ENCODE measurements at places on chromosomes 12 and 14.

GRCh38 chr14:58901826-58902225 is 264.1 kb downstream of the DACT1 start:
- no peak for DNase-seq

- no peak for DNase-seq
Measured at GRCh38 chr12:14773685-14774073, 29.6 kb downstream of the WBP11 start.

GRCh38 chr14:23624830-23625404 is 11.2 kb upstream of the DHRS2 start:
- no peak for DNase-seq

DNA sequence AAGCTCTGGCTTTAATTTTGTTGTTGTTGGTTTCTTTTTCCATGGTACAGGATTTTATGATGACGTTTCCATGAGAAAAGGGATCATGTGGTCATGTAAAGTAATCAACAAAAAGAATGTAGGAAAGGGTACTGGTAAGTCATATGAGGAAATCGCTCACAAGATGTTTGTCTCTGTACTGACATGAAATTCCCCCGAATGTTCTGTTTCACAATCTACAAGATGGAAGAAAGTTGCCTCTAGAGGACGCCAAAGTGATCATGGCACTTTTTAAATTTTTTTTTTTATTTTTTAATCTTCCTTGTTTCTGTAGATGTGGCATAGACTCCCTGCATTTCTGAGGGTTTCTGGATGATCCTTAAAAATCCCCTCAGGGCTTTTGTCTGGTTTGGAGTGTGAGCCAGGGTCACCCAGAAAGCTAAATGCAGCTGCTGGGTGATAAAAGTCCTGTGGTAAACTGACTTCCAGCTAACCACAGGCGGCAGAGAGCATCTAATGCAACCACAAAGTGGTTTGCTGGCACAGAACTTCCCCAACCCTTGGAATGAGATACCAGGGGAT is 393.5 kb downstream of the CCDC91 start:
- no peak for DNase-seq

DNA sequence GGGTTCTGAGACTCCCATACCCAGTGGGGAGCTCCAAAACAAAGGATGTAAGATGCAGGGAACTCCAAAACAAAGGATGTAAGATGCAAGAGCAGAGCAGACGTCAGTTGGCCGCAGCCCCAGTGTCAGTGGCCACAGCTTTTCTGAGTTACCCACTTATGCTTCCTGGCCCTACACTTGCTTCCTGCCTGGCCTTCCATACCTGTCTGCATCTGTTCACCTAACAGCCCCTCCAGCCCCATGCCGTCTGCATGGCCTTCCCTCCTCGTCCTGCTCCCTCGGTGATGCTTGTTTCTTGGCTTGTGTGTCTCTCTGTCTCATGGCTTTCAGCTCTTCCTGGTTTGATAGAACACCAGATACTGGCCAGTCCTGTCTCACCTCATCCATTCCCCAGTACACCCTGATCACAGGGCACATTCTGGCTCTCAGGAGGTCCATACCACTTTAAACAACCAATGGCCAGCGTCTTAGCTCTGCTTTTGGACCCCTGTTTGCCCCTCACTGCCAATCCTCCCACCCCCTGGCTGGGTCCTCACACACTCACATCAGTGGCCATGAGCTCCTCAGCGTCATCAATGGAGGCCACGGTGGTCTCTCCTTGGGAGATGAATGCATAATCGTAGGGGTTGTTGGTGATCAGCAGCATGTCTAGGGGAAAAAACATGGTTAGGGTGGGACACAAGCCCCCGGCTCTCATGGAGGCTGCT is 5.3 kb downstream of the MYH7 start:
- DNase-seq = no peak

- no peak for DNase-seq
Measured at GRCh38 chr12:92253301-92253700, 107.7 kb upstream of the BTG1 start.

- DNase-seq = no peak
Measured at GRCh38 chr12:50992819-50993218, 33.4 kb downstream of the SLC11A2 start.

DNA sequence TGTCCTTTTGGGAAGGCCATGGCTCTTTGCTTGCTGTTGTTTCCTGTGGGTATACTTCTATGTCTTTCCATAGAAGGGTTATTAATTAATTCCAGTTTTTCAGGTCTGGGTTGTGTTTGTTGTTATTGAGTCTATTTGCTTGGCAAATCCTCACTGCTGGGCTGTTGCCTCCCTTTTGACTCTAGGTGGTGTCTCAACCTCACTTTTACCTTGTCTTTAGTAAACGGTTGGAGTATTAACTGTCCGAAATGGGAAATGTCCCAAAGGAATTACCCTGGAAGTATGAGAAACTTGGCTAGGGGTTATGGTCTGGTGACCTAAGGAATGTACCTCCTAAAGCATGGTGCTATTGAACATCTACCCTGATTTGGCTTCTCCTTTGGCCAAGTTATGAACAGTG is 16.7 kb downstream of the PRH1 start:
- DNase-seq = no peak

DNA sequence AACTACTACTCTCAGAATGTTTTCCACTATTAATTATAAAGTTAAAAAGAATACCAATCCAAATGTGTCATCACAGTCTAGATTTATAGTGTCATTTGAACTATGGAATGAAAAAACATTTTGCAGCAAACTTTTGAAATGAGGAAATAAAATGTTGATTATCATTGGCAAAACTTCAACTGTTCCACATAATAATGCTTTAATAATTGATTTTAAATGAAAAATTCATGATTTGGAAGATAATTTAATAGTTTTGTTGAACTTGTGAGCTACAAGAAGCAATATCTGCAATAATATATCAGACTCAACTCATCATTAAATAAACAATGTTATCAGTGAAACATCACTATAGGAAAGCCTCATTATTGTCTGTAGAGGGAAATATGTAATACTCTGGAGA is 48.2 kb upstream of the DCN start:
- no peak for DNase-seq

- DNase-seq = no peak
Measured at GRCh38 chr14:92637228-92637627, 111.2 kb downstream of the LGMN start.

DNA sequence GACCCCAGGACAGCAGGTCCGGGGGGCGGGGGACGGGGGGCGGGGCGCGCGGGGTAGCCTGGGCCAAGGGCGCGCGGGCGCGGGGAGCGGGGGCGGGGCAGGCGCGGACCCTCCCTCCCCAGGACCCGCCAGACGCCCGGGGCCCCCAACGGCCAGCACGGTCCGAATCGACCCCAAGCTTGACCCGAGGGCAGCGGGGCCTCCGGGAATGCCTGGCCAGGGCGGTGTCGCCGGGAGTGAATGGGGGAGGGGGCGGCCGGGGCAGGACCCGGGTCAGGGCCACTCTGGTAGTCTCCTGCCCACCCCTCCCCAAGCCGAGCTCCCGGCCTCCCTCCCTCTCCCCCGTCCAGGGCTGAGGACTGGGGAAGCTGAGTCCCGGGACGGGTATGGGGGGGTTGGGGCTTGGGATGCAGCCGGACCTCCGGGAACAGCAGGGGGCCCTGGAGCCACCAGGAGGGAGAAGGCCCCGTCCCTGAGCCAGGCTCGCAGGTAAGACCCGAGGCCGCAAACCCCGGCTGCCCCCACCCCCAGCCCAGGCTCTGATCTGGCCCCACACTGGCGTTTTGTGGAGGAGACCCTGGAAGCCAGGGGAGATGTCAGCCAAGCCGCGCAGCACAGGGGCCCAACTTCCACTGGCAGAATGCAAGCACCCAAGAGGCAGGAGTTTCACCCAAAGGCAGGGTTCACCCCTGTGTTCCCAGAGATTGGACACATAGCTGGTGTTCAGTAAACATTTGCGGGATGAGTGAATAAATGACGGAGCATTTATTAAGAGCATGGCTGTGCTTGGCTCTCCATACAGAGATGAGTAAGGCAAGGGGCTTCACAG is 545 bp upstream of the GALNT9 start:
- DNase-seq = no peak

DNA sequence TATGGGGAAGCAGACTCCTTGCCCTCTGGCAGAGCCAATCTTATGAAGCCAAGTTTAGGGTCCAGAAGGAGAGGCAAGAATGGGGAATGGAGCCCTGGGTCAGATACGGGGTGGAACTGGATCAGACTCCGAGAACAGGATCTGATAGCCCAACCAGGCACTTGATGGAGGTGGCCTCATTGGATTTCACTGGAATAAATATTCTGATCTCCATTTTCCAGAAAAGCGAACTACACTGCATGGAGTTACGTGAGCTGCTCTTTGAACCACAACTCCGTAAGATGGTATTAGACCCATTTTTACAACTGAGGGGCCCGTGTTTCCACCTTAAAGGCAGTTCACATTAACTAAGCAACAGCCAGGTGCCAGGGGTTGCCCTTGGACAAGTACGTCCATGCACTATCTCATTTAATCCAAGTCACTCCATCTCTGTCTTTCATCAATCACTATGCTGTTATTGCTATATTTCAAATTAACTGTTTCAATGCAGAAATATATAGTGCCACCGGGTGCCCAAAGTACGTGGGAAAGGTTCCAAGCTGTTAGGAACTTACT is 155.2 kb downstream of the BCL11B start:
- peak; percentile 27 for DNase-seq

GRCh38 chr12:78853231-78853630 is 11.3 kb upstream of the SYT1 start:
- DNase-seq = no peak

DNA sequence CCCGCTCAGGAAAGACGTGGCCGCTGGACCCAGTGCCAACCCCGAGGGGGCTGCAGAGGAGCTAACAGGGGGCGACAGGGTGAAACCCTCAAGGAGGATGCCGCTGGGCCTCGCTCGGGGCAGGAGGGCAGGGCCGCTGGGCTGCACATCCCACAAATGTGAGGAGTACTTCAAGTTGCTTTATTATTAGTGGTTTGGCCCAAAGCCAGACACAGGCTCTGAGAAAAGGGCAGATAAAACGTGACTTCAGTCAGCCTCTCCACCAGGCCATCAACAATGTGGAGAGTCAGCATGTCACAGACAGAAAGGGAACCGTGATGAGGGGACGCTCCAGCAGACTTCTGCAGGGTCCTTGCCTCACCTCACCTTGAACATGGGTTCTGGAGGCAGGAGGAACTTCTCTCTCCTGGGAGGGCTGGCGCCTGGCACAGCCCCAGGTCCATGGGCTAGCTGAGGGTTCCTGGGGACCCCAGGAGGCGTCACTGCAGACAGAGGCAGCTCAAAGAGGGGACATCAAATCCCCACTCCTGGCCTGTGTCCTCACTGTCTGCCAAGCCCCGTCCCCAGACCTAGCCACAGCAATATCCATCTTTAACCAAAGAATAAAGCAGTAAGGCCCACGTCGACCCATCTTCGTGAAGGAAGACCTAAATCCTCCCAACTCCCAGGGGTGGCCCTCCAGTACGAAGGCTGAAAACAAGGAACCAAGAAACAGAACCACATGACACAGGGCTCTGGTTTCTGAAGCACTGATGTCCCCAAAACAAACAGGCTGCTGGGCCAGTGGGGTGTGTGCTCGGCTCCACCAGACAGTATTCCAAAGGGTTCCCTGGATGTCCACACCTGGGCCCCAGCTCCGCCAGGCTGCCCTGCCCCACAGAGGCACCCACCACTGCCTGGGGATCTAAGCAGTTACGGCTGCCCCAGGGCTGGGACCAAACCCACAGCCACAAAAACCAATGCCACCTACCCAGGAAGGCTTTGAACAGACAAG is 35.1 kb downstream of the CCDC85C start:
- no peak for DNase-seq

GRCh38 chr12:100860611-100861010 is 66.0 kb downstream of the ANO4 start:
- DNase-seq = no peak

- no peak for DNase-seq
Measured at GRCh38 chr14:63773504-63773903, 45.6 kb upstream of the SGPP1 start.

DNA sequence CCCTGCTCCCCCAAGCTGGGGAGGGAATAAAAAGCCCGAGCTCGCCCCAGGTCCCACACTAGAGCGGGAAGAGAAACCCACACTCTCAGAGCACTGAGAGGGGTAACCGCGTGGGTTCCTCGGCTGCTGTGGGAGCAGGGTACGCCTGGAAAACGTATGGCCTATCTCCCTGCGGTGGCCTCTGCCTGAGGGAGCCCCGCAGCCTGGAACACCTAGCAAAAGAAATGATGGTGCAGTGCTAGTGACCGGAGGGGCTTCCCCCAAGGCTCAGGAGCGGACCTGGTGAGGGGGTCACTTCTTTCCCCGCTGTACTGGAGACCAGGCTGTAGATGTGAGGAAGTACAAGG is 2.5 kb upstream of the OR4N2 start:
- DNase-seq = no peak
